ENCODE measurements at places on chromosomes 1 and 21. TPM values are rescaled to one million over a fixed set of nuclear protein-coding genes. Genes with fewer than 3 reads are reported as not detected.
A peak's percentile ranks its signal among the peaks of the same experiment; 100 is the strongest.

Gene RORC
- total RNA-seq = 5.9 TPM

Gene TLR5
- total RNA-seq = 1.6 TPM

Gene MRPS14
- 24.4 TPM for total RNA-seq

Gene NEK2
- not detected for total RNA-seq

Gene KRTAP7-1
- total RNA-seq = not detected

GRCh38 chr1:229892515-229893117, 174.4 kb upstream of the GALNT2 start:
- DNase-seq = no peak

DNA sequence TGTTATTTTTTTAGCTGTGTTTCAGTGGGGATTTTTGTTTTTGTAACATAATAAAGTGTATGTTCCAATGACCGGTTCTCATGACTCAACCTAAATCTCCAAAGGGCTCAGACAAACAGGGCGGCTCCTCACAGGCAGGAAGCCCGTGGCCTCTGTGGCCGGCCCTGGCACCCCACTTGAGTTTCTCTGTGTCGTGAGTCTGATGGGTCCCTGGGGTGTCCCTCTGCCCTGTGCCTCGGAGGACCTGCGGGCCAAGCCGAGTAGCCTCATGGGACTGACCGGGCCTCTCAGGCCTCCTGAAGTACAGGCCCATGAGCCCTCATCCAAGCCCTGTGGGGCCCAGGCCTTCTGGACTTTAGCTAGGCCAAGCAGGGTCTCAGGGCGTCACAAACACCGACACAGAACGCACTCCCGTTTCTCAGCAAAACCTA, 16.1 kb upstream of the CCDC27 start:
- DNase-seq = no peak

GRCh38 chr1:54564312-54565112, 16.5 kb downstream of the ACOT11 start:
- DNase-seq = no peak

DNA sequence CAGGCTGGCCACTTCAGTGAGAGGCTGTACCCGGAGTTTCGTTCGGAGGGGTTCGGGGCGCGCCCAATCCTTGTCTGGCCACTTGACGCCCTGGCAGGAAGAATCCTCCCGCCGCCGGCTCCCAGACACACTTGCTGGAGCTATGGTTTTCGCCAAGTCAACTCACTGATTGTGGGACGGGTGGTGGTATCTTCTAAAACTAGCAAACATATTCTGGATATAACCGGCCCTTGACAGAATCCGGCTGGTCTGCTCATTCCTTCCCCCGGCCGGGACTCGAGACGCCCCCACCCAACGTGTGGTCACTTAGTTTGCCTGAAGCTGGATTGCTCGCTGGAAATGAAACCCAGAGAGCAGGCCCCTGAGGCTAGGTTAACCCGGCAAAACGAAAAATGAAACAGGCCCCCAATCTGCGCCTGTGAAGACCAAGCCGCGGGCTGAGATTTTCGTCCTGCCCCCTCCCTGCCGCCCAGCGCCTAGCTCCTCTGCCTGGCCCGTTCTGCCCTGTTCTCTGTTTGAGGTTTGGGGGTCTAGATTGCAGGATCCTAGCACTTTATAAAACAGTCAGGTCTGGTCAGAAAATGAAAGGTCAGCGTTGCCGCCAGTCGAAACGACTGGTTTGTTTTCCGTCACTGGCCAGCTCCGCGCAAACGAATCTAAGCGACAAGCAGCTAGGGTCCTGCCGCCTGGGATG, 4.6 kb downstream of the GFI1 start:
- no peak for DNase-seq

GRCh38 chr1:25871086-25871703, 4.3 kb downstream of the PAQR7 start:
- peak; percentile 65 for DNase-seq

DNA sequence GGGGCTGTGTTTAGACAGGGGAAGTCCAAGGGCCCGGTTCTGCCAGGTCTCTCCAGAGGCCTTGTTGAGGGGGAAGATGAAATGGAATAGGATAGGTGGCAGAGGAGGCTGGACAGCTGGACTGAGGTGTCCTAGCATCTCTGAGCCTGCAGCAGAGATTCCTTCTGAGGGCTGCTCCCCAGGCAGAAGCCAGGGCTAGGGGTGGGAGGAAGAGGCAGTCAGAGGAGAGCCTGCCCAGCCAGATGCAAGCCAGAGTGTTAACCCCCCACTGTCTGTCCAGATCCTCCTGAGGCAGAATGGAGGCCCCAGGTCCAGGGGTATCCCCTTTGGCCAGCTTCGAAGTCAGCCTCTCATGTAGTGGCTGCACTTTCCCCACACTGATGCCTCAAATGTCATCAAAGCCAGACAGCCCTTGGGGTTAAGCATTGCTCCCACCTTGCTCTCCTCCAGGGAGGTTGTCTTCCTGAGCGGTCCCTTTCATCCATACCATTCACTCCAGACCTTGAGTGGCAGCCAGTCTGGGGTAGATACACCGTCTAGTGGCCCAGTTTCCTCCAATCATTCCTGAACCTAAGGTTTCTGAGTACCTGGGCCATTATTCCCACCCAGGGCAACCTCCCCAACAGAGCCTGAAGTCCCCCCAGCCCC, 1.7 kb downstream of the CSF1 start:
- no peak for DNase-seq

- DNase-seq = no peak
Measured at GRCh38 chr21:42499444-42500112, 3.6 kb upstream of the RSPH1 start.

DNA sequence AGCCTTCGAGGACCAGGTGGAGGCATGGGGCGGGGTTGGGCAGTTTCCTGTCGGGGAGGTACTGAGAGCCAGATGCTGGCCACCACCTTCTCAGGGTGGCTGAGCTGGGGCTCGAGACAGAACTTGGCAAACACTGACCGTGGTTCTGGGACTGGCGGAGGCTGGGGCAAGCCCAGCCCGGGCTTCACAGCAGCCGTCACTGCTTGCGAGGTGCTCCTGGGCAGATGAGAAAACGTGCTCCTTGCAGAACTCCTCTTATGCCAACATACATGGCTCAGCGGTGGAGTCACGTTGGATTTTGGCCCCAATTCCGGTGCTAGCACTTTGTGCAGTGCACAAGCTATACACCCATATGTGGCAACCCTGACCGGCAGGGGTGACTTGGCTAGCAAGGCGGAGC, 69.2 kb downstream of the RUNX3 start:
- no peak for DNase-seq

GRCh38 chr1:186301448-186301847, 73.6 kb downstream of the TPR start:
- no peak for DNase-seq

DNA sequence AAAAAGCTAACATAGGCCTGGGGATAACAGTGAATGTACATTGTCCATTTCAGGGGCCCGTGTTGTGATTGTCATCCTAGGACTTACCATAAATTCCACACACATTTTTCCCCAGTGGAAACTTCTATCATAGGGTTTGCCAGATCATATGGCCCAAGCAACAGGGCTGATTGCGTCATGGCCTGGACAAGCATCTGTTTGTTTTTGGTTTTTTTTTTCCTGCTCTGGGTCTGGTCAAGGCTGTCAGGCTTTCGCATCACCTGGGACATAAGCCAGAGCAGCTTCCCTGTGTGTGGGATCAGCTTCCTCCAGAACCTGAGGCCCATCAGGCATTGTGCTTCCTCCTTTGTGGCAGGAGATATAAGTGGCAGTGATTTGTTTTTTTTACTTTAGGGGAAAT, 598.5 kb upstream of the USP24 start:
- no peak for DNase-seq

GRCh38 chr1:158043232-158043631, 49.8 kb downstream of the KIRREL1 start:
- no peak for DNase-seq

DNA sequence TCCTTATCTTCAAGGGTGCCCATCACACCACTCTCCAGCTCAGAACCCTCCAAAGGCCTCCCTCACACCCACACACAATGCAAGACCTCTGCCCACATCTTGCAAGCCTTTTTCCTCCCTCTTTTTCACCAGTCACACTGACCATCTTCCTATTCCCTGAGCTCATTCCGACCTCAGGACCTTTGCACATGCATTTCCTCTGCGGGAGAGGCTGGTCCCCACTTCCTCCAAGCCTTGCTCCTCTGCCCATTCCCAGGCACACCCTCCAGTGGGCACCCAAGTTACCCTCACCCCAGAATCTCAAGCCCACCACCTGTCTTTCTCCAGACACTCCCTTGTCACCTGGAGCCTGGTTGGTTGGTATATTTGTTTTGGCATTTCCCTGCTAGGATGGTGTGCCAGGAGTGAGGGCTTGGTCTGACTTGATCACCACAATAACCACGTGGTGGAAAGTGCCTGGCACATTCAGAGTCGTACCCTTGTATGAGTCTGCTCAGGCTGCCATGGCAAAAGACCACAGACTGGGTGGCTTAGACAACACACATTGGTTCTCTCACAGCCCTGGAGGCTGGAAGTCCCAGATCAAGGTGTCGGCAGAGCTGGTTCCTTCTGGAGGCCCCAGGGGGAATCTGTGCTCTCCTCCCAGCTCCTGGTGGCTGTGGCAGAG, 13.2 kb downstream of the MX2 start:
- DNase-seq = no peak

GRCh38 chr1:235275223-235275622, 52.8 kb downstream of the ARID4B start:
- no peak for DNase-seq

GRCh38 chr1:13607002-13607401, 23.4 kb downstream of the PDPN start:
- DNase-seq = no peak

- peak; percentile 89 for DNase-seq
Measured at GRCh38 chr1:46527474-46528296, 23.8 kb downstream of the KNCN start.

GRCh38 chr1:20439282-20439681, 46.7 kb downstream of the CAMK2N1 start:
- no peak for DNase-seq

DNA sequence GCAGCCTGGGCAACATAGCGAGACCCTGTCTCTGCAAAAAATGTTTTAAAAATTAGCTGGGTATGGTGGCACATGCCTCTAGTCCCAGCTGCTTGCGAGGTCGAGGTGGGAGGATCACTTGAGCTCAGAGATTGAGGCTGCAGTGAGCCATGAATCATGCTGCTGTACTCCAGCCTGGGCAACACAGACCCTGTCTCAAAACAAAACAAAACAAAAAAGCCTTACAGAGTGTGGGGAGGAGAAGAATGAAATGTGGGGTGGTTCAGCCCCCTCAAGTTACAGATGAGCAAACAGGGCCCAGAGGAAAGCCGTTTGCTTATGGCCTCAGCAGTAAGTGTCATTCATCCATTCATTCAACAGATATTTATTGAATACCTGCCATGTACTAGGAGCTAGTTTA, 40.7 kb downstream of the RPS6KA1 start:
- DNase-seq = no peak

DNA sequence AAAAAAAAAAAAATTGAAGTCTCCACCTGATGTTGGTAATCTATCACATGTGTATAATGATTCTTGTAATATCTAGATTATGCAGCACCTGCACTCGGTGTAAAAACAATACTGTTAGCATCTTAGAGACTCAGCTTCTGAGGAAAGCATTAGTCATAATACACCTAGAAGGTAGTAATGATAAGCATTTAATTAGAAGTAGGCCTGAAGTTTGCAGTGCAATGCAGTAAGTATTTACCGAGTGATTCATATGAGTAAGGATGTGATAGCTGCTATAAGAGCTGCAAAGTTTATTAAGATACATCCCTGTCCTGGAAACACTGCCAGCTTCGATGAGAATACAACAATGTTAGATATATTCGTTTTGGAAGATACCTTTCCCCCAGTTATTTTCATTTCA, 196.4 kb downstream of the GREM2 start:
- DNase-seq = no peak

- no peak for DNase-seq
Measured at GRCh38 chr1:100348549-100349144, 3.7 kb upstream of the CDC14A start.

- no peak for DNase-seq
Measured at GRCh38 chr1:188023206-188023605, 1194.5 kb downstream of the PLA2G4A start.

- DNase-seq = no peak
Measured at GRCh38 chr21:20106368-20106767, 891.8 kb upstream of the NCAM2 start.

DNA sequence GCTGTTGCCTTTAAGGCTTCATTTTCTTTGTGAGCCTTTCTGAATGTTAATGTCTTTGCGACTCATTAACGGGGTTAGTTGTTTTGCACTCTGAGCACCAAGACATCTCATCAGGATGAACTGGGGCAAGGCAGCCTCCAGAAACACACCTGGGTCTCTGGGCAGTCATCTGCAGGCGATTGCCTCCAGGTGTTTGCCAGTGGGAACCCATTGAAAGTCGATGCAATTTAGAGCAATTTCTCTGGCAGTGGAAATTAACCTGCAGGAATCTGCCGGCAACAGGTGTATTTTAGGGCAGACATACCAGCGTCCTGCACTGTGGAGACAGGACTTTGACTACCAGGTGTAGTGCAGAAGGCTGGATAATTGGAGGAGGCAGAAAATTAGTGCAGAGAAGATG, 661.0 kb upstream of the PTBP2 start:
- no peak for DNase-seq

- no peak for DNase-seq
Measured at GRCh38 chr1:210727709-210728108, 399.0 kb downstream of the HHAT start.

DNA sequence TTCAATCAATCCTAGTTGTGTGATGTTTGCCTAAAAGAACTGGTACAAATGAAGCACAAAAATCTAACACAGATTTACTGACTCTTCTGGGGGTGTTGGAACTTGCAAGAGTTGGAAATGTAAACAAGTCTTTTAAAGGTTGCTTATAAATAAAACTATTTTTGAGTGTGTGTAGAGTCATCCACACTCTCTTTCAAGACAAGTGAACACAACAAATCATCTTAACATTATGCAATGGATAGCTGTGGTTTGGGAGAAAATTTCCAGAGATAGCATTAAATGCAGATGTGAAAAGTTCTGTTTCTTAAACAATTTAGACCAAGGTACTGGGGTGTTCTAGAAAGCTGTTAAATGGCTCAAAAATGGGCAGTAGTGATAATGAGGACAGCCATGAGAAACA, 28.7 kb downstream of the C1orf87 start:
- DNase-seq = no peak

- DNase-seq = no peak
Measured at GRCh38 chr1:94790246-94790645, 29.9 kb upstream of the SLC44A3 start.

All from cardiac septum (tissue), 1 donor.